ENCODE measurements at places on chromosomes 16 and 17.
A peak's percentile ranks its signal among the peaks of the same experiment; 100 is the strongest.

- no peak for DNase-seq
Measured at GRCh38 chr17:57545731-57546342, 199.3 kb downstream of the CCDC182 start.

DNA sequence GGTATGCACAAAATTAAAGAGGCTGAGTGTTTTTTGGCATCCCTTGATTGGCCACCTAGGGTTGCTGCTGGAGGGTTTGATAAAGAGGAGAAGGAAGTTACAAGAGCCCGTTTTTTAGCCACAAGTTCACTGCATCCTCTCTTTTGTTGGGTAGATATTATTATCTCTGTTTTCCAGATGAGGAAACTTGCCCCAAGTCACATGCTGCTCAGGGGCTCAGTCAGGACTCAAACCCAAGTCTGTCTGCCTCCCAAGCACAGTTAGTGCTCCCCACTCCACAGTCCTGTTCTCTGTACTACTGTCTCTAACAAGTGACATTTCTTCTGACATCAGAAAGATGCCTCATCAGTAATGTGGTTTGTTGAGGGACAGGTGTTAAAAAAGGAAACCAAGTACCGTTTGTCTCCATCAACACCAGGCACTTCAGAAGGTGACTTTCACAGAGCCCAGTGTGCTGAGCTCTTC, 1.4 kb downstream of the NT5M start:
- DNase-seq, result no peak

- DNase-seq, result no peak
Measured at GRCh38 chr16:67652578-67653127, 7.4 kb downstream of the ACD start.

GRCh38 chr17:19897090-19897837, 29.5 kb upstream of the ULK2 start:
- DNase-seq, result peak; percentile 22

DNA sequence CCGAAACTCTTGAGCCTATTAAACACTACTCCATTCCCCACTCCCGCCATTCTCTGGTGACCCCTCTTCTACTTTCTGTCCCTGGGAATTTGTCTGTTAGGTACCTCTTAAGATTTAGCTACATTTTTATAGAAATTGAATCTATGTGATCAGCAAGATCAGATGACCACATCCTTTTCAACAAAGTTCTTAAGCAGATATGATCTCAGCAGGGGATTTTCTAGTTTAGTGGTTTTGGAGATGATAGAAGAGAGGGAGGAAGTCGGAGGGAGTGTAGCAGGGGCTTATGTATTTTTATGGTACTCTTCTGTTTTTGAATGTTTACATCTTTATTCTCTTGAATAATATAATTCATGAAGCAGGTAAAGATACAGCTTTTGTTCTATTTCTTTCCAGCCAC, 40.8 kb downstream of the RPA1 start:
- DNase-seq, result no peak

DNA sequence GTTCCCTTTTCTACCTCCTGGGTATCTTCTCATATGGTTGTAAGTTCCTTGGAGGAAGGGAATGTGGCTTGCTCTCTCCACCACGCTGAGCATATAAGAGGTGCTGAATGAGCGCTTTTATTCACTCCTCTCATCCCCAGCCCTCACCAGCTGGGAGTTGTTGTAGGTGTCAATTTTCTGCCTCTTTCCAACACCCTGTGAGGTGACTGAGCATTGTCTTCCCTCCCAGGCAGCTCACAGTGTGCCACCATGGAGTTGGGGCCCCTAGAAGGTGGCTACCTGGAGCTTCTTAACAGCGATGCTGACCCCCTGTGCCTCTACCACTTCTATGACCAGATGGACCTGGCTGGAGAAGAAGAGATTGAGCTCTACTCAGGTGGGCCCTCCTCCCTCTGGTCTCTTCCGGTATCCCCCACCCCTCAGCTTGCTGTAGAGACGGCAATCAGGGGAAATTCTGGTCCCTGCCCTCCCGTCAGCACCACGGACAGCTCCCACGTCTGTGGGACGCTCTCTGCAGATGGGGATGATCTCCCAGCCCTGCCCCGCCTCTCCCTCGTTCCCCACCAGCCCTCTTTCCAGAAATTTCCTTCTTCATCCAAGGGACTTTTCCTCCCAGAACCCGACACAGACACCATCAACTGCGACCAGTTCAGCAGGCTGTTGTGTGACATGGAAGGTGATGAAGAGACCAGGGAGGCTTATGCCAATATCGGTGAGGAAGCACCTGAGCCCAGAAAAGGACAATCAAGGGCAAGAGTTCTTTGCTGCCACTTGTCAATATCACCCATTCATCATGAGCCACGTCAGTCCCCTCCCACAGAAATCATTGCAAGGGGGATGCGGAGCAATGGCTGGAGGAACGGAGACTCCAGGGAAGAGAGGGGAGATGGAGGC, 18.3 kb downstream of the CIITA start:
- no peak for DNase-seq

DNA sequence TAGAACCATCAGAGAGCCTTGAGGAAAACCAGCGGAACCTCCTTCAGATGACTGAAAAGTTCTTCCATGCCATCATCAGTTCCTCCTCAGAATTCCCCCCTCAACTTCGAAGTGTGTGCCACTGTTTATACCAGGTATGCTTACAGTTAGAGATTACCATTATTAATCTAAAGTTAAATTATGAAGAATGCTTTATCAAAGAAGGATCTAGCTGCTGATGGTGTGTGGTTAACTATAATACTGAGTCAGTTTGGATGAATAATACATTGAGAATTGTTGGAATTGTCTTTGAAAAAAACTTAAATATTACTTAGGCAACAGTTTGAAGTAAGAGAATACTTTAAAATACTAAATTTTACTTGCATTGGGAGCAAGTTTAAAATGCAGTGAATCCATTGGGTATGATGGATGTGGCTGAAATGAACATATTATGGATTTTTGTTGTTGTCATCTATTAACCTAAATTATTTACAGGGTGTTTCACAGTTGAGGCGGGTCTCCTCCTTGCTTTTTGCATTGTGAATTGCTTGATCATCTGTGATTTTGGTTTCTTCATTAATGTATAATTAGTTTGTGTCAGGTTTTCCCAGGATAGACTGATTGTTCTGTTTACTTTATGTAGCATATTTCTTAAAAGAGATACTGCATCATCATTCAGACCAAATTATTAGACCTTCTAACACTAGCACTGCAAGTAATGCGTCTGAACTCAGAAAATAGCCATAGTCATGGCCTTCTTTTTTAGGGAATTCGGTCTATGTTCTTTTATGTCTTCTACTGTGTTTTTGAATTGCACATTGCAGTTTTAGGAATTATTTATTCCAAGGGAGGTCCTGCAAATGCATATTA, 47.8 kb downstream of the OMG start:
- no peak for DNase-seq

GRCh38 chr17:75228305-75228704, 22.8 kb downstream of the NUP85 start:
- no peak for DNase-seq

DNA sequence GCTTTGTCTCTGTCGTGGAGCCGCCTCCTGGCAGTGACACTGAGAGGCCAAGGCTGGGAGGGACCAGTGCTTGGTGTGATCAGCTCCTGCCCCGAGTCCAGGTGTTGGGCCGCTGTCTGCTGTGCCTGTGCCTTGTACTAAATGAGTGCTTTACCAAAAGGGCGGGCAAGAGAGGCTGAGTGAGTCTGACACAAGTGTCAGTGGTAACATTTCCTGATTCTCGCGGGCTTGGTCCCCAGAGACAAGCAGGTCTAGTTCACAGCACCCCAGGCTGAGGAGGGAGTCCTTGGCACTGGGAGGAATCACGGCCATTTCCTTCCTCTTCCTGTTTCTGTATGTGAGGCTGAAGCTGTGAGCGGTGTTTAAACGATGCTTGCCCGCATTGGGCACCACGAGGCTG, 30.2 kb downstream of the PLD6 start:
- no peak for DNase-seq

GRCh38 chr16:70437582-70438557, 1.0 kb downstream of the ST3GAL2 start:
- DNase-seq, result no peak

DNA sequence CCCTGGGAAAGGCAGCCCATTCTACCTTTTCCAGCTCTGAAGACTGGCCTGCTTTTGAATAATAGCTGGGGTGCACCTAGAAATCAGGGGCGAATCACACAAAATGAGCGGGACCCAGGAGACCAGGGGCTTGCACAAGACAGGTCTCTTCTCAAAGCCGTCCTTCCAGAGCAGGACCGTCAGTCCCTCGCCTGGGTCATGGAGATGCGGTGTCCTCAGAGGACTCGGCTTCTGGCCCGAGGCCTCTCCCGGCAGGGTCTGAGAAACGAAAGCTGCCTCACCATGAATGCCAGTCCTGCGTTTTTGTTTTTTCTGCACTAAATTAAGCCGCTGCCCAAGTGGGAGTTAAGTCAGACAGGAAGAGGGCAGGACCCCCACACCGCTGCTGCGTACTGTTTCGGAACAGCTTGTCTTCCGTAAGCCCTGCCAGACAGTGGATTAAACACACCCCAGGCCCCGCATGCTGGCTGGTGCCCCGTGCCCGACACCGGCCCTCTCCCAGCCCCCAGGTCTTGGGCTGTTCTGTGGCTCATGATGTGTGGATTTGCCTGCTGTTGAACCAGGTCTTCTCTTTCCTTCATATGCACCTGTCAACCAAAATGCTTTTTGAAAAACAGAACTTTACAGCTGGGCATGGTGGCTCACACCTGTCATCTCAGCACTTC, 142.1 kb upstream of the RPH3AL start:
- no peak for DNase-seq

GRCh38 chr16:879986-880385, 79.5 kb upstream of the GNG13 start:
- DNase-seq, result no peak

DNA sequence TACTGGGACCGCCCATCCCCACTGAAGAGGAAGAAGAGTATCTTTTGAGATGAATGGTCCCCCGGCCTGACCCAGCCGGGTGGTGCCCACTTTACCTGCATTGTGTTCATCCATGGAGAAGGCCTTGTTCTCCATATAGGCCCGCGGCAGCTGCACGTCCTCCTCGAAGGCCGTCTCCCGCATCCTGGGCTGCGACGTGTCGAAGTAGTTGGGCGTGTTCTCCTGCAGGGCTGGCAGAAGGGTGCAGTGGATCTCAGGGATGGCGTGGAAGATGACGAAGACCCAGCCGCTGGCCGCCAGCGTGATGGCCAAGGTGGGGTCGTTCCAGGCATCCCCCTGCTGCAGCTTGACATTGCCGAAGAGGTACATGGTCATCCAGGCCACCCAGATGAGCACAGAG, 12.9 kb downstream of the GPRC5B start:
- DNase-seq, result no peak

- DNase-seq, result peak; percentile 76
Measured at GRCh38 chr17:17684906-17685774, 3.9 kb downstream of the RAI1 start.

GRCh38 chr16:31529937-31530312, 2.2 kb downstream of the AHSP start:
- DNase-seq, result no peak

Measured in NCI-H2029 treated with DMSO at 0.1 percent for 48 hours (cell line).